Activated T-helper 2 cell treated with anti-CD3 and anti-CD28 coated beads, Interferon-gamma antibody, Interleukin-2, Interleukin-4, amounts not matched to agents 10 μg/mL and 5 μg/mL and 100 μg/mL, durations not matched to agents 14 hours and 24 hours and 36 hours (primary cell): ENCODE measurements at places on chromosomes 12 and 14.
A peak's percentile ranks its signal among the peaks of the same experiment; 100 is the strongest.

DNA sequence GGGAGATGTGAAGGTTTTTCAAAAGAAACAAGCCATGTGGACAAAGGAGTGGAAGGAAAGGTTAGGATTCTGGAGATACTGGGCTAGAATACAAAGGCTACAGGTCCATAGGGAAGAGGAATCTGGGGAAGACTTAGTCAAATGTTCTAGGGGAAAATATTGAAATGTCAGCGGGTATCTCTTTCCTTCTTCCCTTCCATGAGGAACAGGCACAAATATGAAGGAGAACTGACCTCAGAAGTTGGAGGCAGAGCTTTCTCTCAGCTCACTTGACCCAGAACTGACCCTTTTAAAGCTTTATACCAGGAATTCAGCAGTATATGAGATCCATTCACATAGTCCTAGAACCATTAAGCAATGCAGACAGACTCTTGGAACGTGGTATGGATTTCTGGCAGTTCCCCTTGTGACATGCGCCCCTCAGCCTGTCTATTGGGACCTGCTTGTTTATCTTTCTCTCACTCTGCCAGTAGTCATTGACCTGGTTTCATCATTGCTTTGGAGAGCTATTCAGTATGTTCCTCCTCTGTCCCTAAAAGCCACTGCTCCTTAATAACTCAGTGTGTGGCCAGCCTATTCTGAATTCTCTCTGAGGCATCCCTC is 43.0 kb upstream of the GSG1 start:
- no peak for DNase-seq
- peaks cover 16% of the 10 kb centered on the region for H3K27me3 ChIP-seq
- H3K4me3 ChIP-seq, result no peak overlapping the region
- H3K36me3 ChIP-seq, result no peaks in the 10 kb centered on the region
- H3K4me1 ChIP-seq, result peaks cover 11% of the 10 kb centered on the region
- no peak overlapping the region for H3K27ac ChIP-seq

DNA sequence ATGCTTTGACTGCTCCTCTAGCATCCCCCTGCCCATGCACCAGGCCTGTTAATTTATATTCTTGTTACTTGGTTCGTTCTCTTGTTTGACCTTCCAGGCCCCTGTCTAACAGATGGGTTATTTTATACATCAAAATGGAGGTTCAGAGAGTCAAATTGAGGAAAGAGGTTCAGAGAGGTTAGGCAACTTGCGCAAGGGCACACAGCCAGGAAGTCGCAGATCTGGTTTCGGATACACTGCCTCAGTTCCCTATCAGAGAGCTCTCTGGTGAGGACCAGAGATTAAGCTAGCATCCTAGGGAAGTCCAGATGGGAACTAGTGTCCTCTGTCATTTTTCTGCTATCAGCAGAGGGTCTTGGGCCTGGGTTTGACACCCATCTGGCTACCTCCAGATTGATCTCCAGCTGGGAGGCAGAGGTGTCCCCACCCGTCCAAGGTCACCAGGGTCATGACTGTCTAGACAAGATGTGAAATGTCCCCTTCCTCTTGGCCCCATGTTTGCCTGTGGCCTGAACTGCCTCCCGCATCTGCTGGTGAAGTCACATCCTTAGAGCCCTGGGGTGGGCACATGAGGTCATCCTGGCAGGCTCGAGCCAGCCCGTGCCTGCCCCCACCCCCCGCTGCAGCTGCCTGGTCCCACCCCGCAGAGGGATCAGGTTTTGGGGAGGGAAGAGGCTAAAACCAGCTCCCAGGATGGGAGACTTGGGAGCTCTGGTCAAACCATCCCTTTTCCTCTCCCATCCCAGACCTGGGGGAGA is 84.3 kb upstream of the NCOR2 start:
- no peak overlapping the region for H3K27ac ChIP-seq
- no peak overlapping the region for H3K4me3 ChIP-seq
- peaks cover 2% of the 10 kb centered on the region for H3K36me3 ChIP-seq
- DNase-seq, result no peak

DNA sequence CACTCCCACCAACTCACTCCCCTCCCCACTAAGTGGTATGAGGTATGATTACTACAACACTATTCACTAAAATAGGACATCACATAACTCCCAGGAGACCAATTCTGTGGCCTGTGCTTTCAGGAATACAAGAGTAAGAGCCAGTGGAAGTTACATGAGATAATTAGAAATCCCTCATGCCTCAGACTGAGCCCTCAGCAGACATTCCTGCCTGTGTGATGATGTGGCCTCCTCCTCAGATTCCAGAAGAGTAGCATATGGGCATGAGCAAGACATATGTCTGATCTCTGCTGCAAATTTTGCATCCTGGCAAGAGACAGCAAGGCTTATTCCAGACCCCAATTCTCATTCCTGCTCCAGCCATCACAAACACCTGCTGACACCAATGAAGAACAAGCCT is 46.0 kb upstream of the BMP4 start:
- no peak overlapping the region for H3K4me3 ChIP-seq
- H3K27me3 ChIP-seq, result no peaks in the 10 kb centered on the region
- DNase-seq, result no peak
- H3K27ac ChIP-seq, result no peak overlapping the region
- no peaks in the 10 kb centered on the region for H3K36me3 ChIP-seq

- H3K4me1 ChIP-seq, result no peaks in the 10 kb centered on the region
- no peak overlapping the region for H3K27ac ChIP-seq
- no peaks in the 10 kb centered on the region for H3K27me3 ChIP-seq
- no peak overlapping the region for H3K4me3 ChIP-seq
- H3K36me3 ChIP-seq, result no peaks in the 10 kb centered on the region
- no peak for DNase-seq
These were observed 15.8 kb upstream of the RBM19 start for GRCh38 chr12:113981876-113982275.

DNA sequence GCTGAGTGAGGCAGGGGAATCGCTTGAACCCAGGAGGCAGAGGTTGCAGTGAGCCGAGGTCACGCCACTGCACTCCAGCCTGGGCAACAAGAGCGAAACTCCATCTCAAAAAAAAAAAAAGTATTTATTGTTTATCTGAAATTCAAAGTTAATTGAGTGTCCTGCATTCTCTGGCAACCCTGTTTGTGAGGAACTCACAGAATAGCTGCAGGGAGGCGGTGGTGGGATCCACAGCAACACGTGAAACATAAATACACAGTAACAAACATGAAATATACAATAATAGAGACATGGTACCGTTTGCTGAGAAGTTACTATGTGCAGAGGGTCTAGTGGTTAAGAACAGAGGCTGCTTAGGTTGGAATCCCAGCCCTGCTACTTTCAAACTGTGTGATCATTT is 43.7 kb upstream of the RFLNA start:
- H3K4me1 ChIP-seq, result no peaks in the 10 kb centered on the region
- H3K27ac ChIP-seq, result no peak overlapping the region
- H3K27me3 ChIP-seq, result peaks cover 3% of the 10 kb centered on the region

DNA sequence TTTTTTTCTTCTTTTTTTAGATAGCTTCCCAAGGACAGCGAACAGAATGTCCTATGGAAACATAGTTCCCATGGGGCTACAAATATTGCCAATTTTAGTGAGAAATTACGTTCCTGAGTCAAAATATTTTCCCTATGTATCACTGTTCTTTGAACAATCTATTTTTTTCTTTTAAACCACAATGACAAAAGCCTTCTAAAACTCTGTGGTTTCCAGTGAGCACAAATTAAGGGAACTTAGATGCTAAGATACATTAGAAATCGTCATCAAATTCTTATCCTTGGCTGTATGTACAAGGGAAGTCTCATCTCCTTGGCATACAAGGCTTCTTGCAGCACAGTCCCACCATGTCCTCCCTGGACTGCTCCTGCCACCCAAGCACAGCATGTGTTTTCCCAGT is 17.9 kb downstream of the CPM start:
- peak overlapping the region; percentile 79 for H3K27ac ChIP-seq
- no peak overlapping the region for H3K4me3 ChIP-seq
- no peak for DNase-seq
- H3K27me3 ChIP-seq, result no peaks in the 10 kb centered on the region
- H3K36me3 ChIP-seq, result peaks cover 9% of the 10 kb centered on the region

DNA sequence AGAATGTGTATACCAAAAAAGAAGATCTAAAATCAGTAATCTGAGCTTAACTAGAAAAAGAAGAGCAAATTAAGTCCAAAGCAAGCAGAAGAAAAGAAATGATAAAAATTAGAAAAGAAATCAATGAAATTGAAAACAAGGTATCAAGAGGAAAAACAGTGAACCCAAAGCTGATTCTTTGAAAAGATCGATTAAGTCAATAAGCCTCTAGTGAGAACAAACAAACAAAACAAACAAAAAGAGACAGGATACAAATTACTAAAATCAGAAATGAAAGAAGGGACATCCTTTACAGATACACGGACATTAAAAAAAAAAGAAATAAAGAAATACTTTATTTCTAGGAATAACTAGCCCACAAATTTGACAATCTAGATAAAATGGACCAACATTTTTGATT is 12.9 kb upstream of the GALNT8 start:
- no peak overlapping the region for H3K4me3 ChIP-seq
- H3K27me3 ChIP-seq, result peaks cover 30% of the 10 kb centered on the region
- H3K4me1 ChIP-seq, result peaks cover 2% of the 10 kb centered on the region
- no peak for DNase-seq
- no peak overlapping the region for H3K27ac ChIP-seq

DNA sequence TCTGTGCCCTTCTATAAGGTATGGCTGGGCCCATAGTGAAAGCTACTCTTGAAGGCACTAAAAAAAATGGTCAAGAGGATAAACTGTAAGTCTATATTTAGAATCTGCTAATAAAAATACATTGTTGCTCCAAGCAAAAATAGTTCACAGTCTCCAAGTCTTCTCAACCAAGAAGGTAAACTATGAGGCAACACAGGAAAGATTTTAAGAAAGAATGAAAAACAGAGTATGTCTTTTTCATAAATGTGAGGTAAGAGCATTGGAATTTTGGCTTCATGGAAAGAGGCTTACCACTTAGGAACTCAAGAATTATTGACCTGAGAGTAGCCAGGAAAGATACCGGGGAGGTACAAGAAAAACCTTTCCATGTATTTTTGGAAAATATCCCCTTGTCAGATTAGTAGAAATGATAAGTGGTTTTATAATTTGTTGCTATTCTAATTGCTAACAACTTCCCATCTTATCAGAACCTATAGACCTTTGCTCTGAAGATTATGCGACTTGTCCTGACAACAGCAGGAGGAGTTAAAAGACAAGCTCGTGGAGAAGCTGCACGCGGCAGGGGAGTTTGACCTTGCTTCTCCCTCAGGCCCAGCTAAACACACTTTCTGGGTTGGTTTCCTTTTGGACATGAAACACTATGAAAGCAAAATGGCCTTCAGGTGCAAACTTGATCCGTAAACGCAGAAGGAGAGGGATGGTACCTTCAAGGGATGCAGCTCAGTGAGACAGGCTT is 238.1 kb downstream of the FOXN3 start:
- H3K4me1 ChIP-seq, result peaks cover 4% of the 10 kb centered on the region
- no peak overlapping the region for H3K27ac ChIP-seq
- no peaks in the 10 kb centered on the region for H3K27me3 ChIP-seq
- peaks cover 33% of the 10 kb centered on the region for H3K36me3 ChIP-seq
